ENCODE measurements at places on chromosomes 7 and 10.
A peak's percentile ranks its signal among the peaks of the same experiment; 100 is the strongest.

- DNase-seq = no peak
Observed at GRCh38 chr7:149245244-149245643, 5.8 kb downstream of the ZNF212 start.

GRCh38 chr7:23272275-23272674 lies 25.7 kb downstream of the GPNMB start:
- no peak for DNase-seq

DNA sequence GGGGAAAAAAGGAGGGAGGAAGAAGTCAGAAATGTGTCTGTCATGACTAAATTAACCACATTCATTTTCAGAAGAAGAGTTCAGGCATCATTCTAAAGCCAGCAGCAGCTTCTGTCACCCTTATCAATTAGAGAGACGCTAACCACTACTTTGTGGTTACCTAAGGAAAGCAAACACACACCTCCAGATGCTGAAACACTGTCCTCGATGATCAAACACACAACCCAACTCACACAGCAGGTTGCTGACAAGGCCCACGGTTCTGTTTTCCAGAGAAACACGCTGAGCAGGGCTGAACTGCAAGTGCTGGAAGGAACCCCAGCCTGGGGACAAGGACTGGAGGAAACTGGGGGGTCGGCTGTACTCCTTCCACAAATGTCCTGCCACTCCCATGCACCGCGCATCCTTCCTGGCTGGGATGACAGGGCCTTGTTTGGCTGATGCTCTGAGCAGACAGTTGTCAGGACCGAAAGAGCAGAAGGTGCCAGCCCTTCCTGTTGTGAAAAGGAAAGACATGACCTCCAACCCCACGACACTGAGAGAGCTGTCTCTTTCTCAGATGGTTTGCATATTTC lies 36.6 kb downstream of the PRKCQ start:
- no peak for DNase-seq

- no peak for DNase-seq
Observed at GRCh38 chr7:155352076-155352752, 54.5 kb downstream of the INSIG1 start.

DNA sequence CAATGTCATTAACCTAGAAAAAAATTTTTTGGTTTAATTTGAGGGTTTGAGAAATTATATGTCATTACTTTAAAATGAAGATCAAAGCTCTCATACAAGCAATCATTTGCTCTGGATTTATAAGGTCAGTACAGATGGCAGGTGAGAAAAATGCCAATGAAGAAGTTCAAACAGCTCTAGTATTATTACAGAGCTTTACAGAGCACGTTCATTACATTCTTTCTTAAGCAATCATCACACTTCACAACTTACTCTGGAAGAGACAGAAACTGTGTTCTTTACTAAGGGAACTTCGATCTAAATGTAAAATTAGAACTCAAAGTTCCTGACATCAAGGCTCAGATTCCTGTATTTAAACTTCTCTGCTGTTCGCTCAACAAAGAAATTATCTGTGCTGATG lies 153.4 kb downstream of the ATE1 start:
- DNase-seq = no peak

GRCh38 chr7:44277851-44278250 lies 47.5 kb downstream of the CAMK2B start:
- DNase-seq = peak; percentile 59

GRCh38 chr10:91536111-91536510 lies 96.8 kb downstream of the PPP1R3C start:
- no peak for DNase-seq

DNA sequence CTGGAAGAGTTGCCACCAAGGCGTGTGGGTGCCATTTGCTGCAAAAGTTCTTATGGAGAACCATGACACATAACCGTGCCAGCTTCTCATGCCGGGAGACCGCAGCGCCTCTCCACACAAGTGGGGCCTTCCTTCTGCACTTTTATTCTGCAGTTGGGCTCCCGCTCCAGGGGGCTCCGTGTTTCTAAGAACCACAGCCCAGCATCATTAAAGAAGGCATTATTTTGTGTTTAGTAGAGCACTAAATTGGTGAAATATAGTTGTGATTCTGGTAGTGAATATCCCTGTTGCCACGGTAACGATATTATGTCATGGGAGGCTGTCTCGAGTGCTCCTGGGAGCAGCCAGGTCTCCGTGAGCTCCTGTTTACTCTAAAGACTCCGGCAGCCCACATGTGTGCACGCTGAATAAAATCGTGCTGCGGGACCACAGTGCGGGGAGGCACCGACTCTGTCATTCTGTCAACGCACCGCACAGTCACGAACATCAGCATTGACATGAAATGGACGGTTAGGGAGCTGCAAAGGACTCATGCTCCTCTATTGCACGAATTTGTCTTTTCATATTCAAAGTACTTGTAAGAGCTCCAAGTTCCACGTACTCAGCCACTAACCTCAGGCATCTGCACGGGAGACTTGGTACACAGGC lies 68.8 kb upstream of the PITRM1 start:
- no peak for DNase-seq

- DNase-seq = no peak
Observed at GRCh38 chr10:71647526-71648253, 71.9 kb downstream of the C10orf105 start.

- no peak for DNase-seq
Observed at GRCh38 chr7:73602721-73603651, 21.3 kb downstream of the MLXIPL start.

GRCh38 chr7:69110450-69111050 lies 487.7 kb upstream of the AUTS2 start:
- DNase-seq = no peak

DNA sequence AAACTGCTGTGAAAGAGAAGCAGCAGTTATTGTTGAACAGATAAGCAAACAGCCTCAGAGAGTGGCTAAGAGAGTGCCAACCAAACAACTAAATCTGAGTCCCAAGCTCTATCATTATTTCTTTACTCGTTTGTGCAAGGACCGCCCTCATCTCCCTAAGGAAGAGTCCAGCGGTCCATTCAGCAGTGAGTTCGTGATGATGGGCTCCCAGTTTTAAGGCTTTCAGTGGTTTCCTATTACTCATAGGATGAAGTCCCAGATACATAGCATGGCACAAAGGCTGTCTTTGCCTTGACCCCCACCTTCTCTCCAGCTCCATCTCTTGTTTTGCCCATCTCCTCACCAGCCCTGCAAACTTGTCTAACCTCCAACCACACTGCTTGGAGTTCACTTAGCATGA lies 24.3 kb upstream of the PDE1C start:
- DNase-seq = no peak

- no peak for DNase-seq
Observed at GRCh38 chr7:28083164-28083997, 97.2 kb downstream of the JAZF1 start.

DNA sequence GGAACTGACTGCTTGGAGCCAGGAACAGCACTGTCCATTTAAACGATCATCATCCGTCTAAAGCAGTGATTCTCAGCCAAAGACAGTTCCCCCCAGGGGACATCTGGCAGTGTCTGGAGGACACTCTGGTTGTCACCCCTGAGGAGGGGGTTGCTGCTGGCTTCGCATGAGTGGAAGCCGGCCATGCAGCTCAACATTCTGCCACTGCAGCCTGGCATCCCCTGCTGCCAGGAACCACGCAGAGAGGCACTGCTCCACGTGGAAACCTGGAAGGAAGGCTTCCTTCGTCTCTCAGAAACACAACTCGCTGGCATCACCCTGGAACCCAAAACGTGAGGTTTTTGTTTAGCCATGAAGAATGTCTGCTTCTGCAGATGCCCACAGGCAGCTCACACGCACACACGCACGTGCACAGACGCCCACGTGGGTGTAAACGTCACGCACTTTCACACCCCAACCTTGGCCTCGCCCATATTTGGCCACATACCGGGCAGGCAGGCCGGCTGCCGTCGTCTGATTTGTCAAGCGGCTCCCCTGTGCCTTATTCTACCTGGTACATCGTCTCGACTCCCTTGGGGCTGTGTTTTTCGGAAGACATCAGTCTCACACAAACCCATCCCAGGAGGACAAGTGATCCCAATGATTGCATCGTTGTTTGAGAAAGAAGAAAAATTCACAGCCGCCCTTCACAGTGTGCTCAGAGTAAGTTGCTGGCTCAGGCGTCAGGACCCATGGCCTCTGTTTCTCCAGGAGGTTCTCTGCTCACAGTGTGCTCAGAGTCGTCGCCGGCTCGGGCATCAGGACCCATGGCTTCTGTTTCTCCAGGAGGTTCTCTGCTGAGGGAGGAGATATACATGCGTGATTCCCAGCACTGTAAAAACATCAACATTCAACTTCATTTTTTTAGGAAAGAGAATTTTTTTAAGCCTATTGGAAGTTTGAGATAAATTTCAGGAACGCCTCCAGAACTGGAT lies 127.2 kb upstream of the PPP2R2D start:
- DNase-seq = peak; percentile 46

DNA sequence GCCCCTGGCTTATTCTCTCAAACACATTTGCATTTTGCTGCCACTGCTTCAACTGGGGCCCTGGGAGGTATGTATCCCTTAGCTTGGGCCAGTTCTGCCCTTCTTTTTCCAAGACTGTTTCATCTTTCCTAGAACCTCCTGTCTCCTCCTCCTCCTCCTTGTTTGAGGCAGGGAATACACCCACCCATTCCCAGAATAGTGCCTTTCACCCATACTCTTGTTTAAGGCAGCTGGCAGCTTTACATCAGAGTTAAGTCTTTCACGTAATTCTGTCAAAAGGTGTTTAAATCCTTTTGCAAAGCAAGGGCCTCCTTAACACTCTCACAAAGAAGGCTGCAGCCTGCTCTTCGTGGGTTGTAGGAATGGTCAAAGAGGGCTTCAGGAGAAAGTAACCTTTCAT lies 150.9 kb upstream of the AGK start:
- DNase-seq = no peak

GRCh38 chr7:101635484-101635883 lies 6.4 kb upstream of the MYL10 start:
- DNase-seq = no peak

DNA sequence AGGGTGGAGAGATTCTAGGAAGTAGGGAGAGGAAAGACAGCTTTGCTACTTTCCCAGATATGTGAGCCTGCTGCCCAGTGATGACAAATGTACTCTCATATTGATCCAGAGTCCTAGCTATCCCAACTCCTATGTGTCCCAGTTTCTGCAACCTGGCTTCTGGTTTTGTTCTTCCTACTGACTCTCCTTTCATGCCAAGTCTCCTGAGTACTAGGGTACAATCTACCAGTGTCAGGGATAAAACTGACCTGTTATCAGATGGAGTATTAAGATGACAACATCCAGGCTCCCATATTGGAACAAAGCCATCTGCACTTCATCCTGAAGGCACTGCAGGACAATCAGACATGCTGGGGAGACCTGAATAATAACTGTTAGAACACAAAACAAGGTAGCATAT lies 233.7 kb upstream of the PHYHIPL start:
- no peak for DNase-seq

DNA sequence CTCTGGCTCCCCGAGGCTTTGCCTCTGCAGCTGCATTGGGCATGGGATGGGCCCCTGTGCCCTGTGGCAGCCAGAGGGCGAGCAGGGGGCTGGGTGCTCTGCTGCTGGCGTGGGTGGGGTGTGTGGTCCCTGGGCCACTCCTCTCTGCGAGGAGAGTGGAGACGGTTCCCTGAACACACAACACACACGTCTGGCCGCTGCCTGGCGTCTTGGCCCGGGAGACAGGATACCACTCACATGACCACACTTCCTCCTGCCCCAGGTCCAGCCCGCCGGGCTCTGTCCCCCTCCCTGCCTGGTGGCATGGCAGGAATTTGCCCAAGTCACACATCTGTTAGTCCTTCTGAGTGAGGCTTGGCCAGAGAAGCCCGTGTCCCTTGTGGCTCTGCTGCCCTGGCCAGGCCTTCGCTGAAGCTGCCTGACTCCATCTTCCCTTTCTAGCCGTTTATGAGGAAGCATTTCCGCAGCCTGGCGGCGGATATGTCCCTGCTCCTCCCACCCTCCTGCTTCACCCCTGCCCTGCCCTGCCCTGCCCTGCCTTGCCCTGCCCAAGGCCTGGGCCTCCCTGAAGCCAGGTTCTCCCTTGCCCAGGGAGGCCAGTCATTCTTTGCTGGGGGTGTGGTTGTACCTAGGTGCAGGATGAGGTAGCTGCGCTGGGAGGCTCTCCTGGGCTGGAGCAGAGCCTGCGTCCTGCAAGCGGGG lies 3.0 kb downstream of the BRI3 start:
- peak; percentile 93 for DNase-seq

GRCh38 chr7:159116581-159117339 lies 27.9 kb downstream of the VIPR2 start:
- DNase-seq = peak; percentile 22

- no peak for DNase-seq
Observed at GRCh38 chr10:91296471-91296870, 76.0 kb downstream of the PCGF5 start.

DNA sequence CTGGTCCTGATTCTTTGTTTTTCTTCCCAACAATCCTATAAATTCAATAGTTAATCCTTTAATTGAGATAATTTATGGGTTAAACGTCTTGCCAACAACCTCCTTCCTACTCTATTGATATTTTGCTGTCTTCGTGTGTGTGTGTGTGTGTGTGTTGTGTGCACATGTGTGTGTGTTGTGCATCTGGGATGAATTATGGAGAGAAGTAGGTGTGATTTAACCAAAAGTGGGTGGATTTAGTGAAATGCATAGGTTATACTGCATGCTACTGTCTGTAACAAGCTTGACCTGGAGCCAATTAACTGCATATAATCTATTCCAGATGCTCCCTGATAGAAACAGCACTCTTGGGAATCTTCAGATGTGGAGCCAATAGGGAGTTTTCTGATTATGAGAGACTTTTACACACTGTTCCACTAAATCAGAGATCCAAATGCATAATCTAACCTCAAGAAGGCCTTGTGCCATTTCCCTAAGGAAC lies 61.2 kb downstream of the SEMA3D start:
- DNase-seq = no peak

DNA sequence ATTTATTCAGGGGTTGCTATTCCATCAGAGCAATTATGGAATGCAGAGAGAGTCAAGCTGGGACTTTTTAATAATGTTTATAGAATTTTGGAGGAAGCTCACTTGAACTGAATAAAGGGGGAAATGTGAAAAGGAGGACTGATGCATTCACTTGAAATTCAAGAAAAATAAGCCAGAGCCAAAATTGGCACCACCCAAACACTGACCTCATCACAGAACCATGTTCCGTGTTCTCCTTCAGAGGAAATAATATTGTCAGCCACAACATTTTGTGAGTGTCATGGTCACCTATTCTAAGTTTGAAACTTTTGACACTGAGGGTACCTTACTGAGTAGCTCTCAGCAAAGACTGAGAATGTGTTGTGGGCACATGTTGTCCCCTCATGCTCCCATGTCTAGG lies 207.0 kb downstream of the ANK3 start:
- DNase-seq = no peak

GRCh38 chr10:84097787-84098353 lies 41.4 kb upstream of the GHITM start:
- DNase-seq = no peak

GRCh38 chr7:45874408-45875131 lies 1.7 kb upstream of the CCDC201 start:
- DNase-seq = no peak

- DNase-seq = no peak
Observed at GRCh38 chr10:63206997-63207811, 74.1 kb downstream of the NRBF2 start.

GRCh38 chr7:152590481-152590880 lies 85.5 kb downstream of the XRCC2 start:
- no peak for DNase-seq
